ENCODE measurements at places on chromosomes 16 and 17.
A peak's percentile ranks its signal among the peaks of the same experiment; 100 is the strongest.

DNA sequence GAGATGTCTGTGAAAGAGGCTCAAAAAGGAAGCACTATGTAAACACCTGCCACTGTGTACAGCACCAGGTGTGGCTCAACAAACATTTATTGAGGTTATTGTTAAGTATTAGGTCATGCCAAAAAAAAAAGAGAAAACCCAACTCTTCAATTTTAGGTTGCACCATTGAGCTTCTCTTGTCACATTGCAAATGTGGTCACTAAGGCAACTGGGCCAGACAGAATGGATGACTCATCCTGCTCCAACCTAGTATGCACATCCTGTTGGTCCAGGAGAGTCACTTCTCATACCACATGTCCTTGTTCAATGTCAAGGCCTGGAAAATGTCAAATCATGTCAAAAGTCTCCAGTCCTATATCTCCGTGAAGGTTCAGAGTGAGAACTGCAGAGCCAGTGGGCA, 25.0 kb downstream of the HOXB1 start:
- DNase-seq, result peak; percentile 88

DNA sequence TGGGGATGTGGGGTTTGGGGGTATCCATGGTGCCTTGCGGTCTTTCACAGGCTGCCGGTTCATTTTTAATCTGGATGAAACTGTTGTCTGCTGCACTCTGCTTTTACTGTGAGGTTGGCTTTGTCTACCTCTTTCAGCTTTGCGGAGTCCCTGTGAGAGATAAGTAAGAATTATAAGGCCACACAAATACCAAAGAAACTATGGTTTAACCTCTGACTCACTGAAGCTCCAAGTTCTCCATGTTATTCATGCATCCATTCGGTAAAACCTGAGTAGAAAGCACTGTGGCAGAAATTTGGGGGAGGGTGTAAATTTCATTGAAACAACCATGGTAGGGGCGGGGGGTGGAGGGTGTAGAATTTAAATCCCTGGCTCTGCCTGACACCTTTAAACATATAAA, 30.5 kb downstream of the KIAA0753 start:
- DNase-seq, result no peak

DNA sequence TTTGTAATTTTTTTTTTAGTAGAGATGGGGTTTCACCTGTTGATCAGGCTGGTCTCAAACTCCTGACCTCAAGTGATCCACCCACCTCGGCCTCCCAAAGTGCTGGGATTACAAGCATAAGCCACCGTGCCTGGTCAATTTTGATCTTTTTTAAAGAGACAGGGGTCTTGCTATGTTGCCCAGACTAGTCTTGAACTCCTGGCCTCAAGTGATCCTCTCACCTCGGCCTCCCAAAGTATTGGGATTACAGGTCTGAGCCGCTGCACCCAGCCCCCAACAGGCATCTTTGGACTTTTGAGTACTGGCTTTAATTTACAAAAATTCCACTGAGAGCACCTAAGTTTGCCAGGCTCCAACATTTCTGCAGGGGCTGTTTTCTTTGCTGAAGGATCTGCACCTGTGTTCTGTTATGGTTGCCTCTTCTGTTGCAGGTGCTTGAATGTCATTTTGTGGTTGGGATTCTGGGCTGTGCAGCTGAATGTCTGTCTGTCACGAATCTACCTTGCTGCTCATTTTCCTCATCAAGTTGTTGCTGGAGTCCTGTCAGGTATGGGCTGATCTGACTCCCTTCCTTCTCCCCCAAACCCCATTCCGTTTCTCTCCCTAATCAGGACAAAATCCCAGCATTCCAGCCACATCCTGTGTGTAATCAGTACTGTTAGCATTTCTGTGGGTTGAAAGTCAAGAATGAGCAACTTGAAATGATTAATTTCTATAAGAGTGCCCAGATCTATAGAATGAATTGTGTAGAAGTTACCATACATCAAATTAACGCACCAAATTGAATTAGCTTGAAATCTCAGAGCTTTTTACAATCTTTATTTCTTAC, 8.5 kb downstream of the G6PC1 start:
- DNase-seq, result no peak

DNA sequence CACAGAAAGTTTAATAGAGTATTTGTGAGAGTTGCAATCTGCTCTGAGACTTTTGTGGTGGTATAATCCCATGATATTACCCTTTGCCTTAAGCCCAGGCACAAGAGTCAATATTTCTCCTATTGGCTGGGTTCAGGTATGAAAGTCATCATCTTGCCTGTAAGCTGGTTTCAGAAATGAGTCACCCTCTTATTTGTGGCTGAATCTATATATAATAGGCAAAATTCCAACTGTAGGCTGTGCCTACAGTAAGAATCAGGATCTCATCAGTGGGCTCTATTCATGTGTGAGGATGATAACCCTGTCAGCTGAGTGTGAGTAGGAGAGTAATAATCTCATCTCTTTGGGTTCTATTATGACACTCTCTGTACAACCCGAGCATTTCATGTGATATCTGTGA, 2103.1 kb downstream of the TP53TG3F start:
- no peak for DNase-seq

GRCh38 chr17:80146121-80147034, 550 bp downstream of the EIF4A3 start:
- DNase-seq, result peak; percentile 45

- DNase-seq, result peak; percentile 39
These were observed 13.3 kb downstream of the MPRIP start for GRCh38 chr17:17055286-17056155.

DNA sequence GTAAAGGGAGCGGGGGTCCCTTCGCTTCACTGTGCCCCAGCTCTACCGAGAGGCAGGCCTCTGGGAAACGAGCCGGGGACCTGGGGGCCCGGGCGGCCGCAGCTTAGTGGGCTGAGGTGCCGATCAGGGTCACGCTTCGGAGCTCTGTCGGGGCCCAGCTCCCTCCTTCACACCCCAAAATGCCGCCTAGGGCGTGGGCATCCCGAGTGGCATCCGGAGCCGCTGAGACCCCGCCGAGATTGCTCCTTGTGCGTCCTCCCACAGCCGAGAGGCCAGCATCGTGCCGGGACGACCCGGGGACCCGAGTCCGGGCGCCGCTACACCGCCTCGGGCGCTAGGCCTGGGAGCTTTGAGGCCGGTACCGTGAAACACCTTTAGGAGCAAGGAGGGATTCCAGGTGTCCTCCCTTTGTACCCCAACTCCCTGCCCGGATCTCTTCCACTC, 1.3 kb downstream of the SALL1 start:
- no peak for DNase-seq

DNA sequence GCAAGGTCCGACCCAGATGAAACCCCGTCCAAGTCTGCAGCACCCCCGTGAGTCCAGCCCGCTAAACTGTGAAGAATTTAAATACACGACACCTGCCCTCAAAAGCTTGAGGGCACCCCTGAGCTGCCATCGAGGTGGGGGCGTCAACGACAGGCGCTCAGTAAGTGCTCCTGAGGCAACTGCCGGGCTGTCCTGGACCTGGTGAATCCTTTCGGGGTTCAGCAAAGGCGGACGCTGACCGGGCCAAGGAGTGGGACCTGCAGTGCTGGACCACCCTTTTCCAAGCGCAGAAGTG, 512 bp upstream of the ENDOV start:
- peak; percentile 27 for DNase-seq

DNA sequence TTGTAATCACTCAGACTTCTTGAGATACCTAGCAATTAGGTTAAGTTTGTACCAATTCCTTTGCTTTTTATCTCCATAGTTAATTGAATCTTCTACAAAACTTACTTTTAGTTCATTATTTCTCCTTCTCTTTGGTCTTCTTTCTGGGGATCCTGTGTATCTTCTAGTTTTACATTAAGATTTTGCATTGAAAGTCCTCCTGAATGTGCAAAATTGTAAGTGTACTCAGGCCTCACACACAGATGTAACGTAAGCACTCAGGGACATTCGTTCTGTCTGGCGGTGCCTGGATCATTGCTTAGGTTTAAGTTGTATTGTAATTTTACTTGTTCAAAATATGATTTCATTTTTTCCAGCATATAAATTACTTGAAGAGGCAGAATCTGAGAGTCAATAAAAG, 222.6 kb upstream of the CPHXL start:
- no peak for DNase-seq

DNA sequence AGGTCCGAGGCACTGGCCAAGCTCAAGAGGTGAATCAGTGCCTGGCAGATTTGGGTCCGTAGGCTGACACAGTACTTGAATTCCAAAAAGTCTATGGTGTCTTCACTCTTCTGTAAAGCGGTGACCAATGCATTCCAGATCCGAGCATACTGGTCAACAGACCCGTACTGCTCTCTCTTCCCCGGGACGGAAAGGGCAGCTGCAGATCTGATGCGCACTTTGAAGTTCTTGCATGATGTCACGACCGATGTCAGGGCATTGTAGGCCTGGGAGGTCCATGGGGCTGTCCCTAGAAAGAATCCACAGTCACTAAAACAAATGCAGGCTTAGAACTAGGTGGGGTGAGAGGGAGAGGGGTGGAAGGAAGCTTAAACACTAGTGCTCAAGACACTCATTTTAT, 34.9 kb downstream of the HEATR6 start:
- DNase-seq, result no peak

DNA sequence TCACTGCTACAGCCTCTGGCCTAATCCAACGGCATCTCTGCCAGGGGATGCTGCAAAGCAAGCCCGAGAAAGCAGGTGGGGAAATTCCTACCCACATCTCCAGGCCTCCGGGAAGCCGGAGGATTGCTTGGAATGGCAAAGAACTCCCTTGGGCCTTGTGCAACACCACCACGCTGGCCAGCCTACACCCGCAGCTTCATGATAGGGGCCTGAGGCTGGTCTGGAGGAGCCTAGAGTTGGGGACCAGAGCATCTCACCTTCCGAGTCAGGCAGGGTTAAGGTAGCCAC, 20.3 kb downstream of the GGA3 start:
- DNase-seq, result no peak

DNA sequence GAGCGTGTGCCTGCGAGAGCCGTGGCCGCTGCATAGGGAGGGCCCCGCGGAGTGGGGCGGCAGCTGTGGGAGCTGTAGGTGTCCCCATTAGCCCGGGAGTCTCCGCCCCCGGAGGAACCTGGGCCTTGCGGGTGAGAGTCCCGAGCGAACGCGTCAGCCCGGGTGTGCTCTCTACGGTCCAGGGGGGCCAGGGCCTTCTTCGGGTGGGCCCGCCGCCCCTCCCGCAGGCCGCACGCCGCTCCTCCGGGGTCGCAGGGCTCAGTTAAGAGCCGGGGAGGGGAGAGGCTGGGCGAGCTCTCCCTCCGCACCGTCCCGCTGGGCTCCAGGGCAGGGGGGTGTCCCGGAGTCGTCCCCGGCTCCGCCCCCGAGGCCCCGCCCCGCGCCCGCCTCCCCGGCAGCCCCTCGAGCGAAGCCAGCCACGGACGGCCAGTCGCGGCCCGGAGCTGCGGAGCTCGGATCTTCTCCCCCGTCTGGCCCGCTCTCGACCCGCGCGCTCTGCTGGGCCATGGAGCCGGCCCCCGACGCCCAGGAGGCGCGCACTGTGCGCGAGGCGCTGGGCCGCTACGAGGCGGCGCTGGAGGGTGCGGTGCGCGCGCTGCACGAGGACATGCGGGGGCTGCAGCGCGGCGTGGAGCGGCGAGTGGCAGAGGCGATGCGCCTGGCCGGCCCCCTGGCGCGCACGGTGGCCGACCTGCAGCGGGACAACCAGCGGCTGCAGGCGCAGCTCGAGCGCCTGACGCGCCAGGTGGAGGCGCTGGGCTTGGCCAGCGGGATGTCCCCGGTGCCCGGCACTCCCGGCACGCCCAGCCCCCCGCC, at the start of gene SMTNL2:
TSS of gene SMTNL2 (plus strand) at position 429 of the 816 bp plus-strand sequence. CDS start at position 506, 77 bp downstream.
- peak; percentile 7 for DNase-seq

- DNase-seq, result no peak
These were observed 5.0 kb upstream of the FOXF1 start for GRCh38 chr16:86505185-86505898.

DNA sequence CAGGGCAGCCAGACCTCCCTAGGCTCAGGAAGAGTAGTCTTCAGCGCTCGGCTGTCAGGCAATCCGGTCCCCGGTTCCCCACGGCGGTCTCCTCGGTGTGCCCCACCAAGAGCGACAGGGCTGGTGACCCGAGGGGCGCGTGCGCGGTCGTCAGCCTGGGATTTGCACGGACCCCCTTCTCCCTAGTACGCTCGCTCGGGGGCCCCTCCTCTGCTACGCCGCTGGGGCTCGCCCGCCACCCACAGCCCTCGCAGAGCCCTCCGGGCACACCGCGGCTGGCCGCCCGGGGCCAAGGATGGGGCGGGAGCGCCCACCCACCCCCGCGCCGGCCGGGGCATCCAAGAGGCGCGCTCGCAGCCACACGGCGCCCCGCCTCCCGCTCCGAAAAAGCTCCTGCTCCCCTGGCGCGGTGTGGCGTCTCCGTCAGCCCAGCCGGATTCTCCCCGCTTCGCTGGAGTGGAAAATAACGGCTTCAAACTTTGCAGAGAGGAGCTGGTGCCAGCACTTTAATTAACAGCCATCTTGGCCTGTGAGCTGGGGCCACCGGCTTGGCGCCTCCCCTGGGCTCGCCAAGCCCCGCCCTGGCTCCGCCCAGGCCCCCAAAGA, 2.1 kb upstream of the C1QL1 start:
- DNase-seq, result peak; percentile 48

DNA sequence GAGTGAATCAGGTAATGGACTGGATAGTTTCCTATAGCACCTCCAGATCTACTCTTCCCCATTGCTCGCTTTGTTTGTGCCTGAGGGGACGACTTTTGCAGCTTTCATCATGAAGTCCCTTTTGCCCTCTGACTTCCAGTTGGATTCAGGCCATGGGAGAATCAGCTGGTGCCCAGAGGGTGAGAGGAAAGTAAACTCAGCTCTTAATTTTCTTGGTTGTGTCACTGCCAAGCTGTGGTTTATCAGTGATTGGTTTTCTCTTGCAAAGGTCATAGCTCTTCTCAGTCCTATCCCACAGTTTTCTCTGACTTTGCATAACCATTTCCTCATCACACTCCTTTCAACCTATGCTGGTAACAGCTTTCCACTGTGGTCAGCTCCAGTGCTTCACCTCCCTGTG, 200.1 kb downstream of the KCNJ2 start:
- no peak for DNase-seq

- DNase-seq, result peak; percentile 66
These were observed 12.5 kb upstream of the SREBF1 start for GRCh38 chr17:17849147-17849820.

GRCh38 chr16:61324044-61324443, 712.2 kb downstream of the CDH8 start:
- peak; percentile 88 for DNase-seq

GRCh38 chr16:59634004-59634579, 900.0 kb upstream of the GOT2 start:
- no peak for DNase-seq

DNA sequence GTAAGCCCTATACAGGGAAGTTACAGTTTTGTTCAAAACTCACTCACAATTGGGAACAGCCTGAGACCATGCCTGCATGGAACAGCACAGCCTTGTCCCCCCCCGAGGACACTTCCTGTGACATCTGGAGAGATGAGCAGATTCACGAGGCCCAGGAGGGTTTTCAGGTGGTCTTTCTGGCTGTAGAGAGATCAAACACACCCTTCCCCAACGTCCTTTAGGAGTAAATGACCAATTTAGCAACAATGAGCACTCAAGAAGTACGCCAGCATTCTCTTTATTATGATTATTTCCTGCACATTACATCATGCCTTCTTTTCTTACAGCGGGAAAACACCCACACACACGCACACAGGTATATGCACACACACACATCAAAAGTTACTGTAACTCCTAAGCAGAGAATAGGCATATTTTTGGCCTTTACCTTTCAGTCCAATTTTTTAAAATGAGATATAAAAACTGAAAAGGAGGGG, 39.0 kb downstream of the ADCY9 start:
- no peak for DNase-seq

- DNase-seq, result no peak
These were observed 23.2 kb upstream of the KIFC3 start for GRCh38 chr16:57825298-57826044.
